ENCODE measurements at places on chromosomes 12 and 14.

- peak; percentile 98 for DNase-seq
Measured at GRCh38 chr14:61178226-61179060, 102.7 kb downstream of the TMEM30B start.

DNA sequence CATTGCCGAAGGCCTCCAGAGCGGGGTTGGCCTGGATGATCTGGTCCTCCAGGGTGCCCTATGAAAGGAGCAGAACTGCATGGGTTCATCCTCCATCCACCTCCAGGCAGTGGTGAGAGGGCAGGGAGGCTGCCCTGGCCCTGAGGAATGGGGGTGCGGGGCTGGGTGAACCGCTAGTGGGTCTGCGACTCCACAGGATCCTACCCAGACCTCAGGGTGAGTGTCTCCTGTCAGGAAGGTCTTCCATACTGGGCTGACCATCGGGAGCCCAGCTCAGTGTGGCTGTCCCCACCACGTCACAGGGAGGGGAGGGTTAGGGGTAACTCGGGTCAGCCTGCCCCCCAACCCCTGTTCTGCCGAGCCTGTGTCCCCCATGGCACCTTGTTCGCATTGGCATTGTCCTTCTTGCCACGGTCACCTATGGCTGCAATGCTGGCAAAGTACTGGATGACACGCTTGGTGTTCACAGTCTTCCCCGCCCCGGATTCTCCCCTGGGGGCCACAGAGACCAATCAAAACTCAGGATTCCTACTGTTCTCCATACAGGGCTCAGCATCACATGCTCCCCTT, 3.7 kb downstream of the MYH6 start:
- DNase-seq: no peak

DNA sequence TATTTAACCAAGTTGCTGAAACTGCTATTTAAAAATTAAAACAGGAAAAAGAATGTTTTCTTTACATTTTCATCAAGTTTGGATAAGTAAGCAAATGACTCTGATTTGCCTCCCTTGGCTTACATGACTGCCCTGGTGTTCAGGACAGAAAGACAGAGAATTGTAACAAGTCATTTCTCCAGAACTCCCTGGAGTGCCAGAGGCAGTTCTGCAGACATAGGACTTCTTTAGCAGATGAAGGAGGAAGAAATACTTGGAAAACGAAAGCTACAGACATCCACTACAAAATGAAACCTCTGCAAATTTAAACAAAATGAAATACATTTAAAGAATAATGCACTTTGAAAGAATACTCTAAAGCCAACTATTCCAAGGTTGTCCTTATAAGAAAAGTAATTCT, 253.9 kb downstream of the LRFN5 start:
- DNase-seq: no peak

- no peak for DNase-seq
Measured at GRCh38 chr12:7542813-7543212, 39.2 kb upstream of the CD163 start.

GRCh38 chr12:31989571-31990362, 30.6 kb downstream of the RESF1 start:
- DNase-seq: no peak

- DNase-seq: no peak
Measured at GRCh38 chr14:94143239-94143638, 13.8 kb upstream of the IFI27L2 start.

DNA sequence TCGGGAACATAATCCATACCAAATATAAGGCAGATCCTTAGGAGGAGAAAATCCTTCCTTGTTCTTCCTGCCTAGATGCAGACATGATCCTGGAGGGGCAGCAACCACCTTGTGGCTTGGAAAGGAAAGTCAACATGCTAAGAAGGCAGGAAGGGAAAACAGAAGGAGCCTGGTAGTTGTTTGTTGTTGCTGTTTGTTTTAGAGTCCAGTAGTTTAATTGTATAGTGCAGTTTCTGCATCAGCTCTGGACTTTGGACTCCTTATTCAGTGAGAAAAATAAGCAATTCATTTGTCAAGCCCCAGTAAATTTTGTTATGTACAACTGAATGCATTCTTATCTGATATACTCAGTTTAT, 45.7 kb upstream of the APPL2 start:
- no peak for DNase-seq

GRCh38 chr12:100877776-100878175, 83.2 kb downstream of the ANO4 start:
- DNase-seq: no peak

DNA sequence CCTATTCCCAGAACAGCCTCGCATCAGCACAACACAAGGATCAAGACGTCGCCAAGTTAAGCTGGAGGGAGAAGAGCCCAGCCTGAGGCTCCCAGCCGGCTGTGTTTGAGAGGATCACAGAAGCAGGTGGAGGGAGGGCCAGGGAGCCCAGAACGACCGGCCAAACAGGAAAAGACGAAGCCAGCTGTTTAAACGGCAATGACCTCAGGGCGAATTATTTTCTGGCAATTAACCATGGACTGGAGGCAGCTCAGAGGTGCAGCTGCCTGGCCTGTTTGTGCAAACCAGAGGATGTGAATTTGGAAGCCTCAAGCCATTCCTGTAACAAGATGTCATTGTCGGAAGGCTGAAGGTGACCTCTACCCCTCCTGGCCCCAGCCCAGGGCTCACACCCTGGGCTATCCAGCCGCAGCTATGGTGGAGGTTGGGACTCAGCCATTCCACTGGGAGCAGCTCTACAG, 175.8 kb upstream of the PRMT8 start:
- DNase-seq: peak; percentile 46

DNA sequence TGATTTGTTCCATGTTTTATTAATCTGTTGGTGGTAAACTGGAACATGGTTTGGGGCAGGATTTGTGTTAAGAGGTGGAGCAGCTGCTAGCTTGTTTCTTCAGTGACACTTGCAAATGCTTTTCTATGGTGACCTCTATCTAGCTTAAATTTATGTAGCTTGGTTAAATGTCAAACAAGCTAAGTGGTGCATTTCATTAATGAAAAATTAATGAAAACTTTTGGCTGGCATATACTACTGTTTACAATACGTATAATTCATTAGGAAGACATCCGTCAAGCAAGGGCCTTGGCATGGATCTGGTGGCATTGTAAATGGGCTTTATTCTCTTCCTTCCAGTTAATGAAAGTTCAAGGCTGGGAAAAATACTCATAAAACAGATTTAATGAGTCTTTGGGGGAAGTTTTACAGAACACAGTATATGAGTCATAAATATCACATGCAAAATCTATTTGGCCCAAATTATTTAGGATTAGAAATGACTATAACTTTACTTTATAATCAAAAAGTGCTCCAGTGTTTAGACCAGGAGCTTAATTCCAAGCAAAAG, 807.7 kb upstream of the SEL1L start:
- DNase-seq: no peak

- DNase-seq: no peak
Measured at GRCh38 chr12:8057306-8057705, 8.9 kb downstream of the C3AR1 start.

GRCh38 chr12:91492648-91493047, 310.0 kb upstream of the DCN start:
- no peak for DNase-seq

GRCh38 chr14:76946753-76947077, 81.8 kb downstream of the IRF2BPL start:
- DNase-seq: no peak

DNA sequence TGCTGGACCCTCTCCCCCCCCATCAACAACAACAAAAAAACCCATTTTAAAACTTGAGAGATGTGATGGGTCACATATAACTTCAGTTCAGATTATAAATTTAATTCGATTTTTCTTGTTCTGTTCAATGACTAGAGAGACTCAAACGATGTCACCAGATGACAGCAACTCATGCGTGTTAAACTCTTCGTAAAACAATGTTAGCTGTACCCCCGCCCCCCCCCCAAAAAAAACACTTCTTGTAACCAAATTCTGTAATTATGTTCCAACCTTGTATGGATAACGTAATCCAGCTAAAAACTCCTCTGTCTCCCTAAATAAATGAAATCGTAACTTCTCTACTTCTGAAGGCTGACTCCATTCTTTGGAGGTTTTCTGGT, 614 bp upstream of the NACA start:
- no peak for DNase-seq

GRCh38 chr14:91416744-91417119, 888 bp downstream of the CCDC88C start:
- DNase-seq: no peak

GRCh38 chr12:29741342-29742241, 42.1 kb downstream of the TMTC1 start:
- peak; percentile 89 for DNase-seq

GRCh38 chr12:96029826-96030225, 5.6 kb downstream of the LTA4H start:
- DNase-seq: no peak

- no peak for DNase-seq
Measured at GRCh38 chr12:38666425-38666824, 239.0 kb downstream of the CPNE8 start.

- DNase-seq: no peak
Measured at GRCh38 chr14:21191809-21192446, 36.1 kb upstream of the OR5AU1 start.

DNA sequence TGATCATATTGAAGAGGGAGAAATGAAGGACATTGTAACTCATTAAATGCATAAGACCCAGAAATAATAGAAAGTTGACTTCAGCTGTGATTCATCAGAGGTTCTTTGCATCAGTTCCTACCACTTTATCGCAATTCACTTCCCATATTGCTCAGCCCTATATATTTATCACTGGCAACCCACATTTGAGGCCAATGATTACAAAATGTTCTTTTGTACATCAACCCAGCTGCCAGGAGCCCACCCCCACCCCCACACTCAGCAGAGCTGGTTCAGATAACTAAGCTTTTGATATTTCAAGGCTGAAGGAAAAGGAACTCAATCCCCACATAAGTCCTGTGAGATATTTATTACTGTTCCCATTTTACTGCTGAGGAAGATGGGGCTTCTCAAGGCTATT, 51.2 kb upstream of the TMPO start:
- no peak for DNase-seq

DNA sequence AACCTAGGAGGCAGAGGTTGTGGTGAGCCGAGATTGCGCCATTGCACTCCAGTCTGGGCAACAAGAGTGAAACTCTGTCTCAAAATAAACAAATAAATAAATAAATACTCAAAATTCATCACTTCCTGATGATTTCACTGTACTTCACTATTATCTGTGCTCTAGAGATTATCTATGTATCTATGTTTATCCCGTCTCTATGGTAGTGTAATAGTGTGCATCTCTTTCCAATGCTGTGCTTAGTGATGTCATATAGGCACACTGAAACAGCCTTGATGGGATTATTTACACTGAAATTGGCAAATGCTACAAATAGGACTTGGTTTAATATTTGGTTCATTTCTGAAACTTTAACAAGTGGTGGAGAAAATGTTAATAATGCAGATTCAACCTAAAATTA, 6.5 kb downstream of the CAPS2 start:
- no peak for DNase-seq

GRCh38 chr14:68111097-68111852, 291.7 kb downstream of the RAD51B start:
- no peak for DNase-seq

DNA sequence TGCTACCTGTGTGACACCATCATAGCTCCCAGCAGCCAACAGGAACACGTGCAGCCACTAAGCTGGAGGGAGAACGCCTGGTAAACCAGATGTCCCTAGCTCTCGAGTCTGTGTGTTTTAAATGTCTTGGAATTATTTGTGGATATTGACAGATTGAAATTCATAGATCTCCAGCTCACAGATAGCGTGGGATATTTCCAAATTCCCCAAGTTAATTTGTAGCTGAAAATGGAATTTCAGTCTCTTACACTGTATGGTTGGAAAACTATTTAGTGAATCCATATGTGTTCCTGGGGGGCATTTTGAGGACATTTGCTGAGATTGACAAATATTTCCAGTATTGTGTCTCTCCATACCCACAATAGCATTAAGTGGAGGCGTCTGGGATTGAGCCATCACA, 618.6 kb upstream of the TMEM132C start:
- DNase-seq: no peak

- DNase-seq: no peak
Measured at GRCh38 chr12:45572114-45572513, 157.4 kb upstream of the ARID2 start.

DNA sequence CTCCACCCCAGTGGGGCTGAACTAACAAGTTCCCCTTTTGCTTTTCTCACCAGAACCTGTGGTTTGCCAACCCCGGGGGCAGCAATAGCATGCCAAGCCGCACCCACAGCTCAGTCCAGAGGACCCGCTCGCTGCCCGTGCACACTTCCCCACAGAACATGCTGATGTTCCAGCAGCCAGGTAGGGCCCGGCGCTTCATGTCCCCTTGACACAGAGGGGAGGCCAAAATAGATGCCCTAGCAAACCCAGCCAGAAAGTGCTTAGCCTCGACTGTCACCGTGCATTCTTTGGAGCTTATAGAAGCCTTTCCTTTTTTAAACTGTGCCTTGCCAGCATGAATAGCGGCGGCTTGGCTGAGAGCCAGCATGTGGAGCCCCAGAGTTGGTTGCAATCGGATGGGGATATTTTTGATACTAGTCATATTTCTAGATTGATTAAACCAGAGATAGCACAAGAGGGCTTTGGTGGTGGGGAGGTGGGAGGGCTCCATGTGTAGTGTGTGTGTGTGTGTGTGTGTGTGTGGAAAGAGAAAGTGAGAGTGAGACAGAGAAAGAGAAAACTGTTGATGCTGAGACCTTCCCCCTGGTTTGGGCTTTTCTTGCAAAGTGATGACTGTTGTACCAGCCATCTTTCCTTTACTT, 126.1 kb downstream of the GCH1 start:
- peak; percentile 88 for DNase-seq

DNA sequence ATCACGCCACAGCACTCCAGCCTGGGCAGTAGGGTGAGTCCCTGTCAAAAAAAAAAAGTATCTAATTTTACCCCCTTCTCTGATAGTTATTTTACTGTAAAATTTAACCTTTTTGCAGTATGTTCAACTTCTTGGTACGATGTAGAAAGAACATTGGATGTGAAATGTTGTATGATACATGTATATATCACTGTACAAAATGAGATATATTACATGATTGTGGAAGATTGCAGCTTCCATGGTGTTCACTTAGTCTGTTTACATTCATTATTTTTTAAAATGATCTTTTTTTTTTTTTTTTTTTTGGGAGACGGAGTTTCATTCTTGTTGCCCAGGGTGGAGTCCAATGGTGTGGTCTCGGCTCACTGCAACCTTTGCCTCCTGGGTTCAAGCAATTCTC, 9.0 kb downstream of the SP1 start:
- no peak for DNase-seq

DNA sequence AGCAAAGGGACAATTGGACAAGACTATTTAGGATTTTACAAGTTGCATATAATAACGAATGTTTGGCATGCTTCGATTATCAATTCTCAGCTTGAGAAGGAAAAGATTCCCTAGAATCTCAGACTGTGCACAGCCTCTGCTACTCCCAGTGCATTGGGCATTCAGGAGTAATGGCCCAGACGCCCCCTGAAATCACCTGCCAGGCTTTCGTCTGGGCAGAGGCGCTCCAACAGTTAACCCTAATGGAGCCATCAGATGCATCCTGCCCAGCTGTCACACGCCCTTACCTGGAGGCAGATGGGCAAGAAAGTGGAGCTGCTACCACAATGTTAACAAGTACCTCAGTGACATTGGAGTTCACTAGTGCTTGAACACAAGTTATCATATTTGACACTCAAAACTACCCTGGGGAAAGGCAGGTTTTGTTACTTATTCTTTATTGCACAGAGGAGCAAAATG, 927 bp upstream of the LRP6 start:
- DNase-seq: no peak

Data from HS-27A (cell line).